ENCODE measurements at places on chromosomes 1 and 21.
A peak's percentile ranks its signal among the peaks of the same experiment; 100 is the strongest.

DNA sequence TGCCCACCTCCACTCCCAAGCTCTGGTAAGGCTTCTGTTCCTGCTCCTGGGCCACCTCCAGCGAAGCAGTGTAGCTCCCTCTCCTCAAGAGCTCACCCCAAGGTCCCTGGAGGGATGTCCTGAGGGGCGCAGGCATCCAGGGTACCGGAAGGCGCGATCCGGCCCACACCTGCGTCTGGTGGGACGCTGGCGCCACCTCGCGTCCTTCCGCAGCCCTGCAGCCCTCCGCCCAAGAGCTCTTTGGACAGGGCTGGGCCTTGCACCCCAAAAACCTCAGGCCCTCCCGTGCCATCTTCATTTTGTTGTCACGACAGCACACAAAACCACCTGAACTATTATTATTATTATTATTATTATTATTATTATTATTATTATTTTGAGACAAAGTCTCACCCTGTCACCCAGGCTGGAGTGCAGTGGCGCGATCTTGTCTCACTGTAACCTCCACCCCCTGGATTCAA, 49.2 kb upstream of the PAX7 start:
- peak; percentile 51 for DNase-seq

DNA sequence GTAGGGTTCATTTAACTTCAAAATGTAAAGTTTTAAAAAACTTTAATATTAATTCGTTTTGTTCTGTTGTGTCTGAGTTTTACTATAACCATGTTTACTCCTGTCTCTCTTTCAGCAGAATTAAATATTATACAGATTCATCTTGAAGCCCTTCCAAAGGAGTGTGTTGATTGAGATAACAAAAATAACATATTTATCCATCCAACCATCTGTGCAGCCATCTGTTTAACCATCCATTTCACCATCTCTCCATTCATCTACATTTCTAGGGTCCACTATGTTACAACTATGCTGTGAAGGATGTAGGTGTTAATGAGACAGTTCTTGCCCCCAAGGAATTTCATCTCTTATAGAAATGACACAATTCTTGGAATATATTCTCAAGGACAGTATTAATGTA, 36.0 kb upstream of the GNG12 start:
- no peak for DNase-seq

GRCh38 chr1:248710305-248710900, 7.8 kb upstream of the OR14I1 start:
- DNase-seq = no peak

GRCh38 chr1:3074297-3074741, 5.3 kb downstream of the PRDM16 start:
- no peak for DNase-seq

DNA sequence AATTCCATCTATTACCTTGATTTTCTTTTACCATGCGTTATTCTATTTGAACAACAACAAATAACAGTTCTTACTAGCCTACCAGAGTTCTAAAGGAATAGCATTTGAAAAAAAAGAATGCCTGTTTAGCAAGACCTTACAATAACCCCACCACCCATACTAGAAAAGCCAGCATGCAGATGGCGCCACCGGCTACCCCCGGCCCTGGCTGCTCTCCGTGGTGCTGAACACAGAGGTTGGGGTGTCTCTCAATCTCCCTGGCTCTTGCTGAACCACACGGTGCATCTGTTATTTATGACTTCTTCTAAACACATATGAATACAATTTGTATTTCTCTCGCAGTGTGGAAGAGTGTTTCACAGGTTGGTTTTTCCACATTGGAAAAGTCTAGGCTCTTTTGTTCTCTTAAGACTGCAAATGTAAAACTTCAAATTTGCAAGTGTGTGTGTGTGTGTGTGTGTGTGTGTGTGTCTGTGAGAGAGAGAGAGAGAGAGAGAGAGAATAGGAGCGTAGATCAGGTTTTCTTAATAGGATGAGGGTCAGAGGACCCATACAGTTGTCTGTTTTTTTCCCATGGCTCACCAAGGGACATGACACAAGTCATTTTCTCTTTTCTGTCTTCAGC, 13.6 kb downstream of the GRIK3 start:
- DNase-seq = peak; percentile 46

GRCh38 chr1:239899747-239900146, 191.9 kb upstream of the FMN2 start:
- no peak for DNase-seq

DNA sequence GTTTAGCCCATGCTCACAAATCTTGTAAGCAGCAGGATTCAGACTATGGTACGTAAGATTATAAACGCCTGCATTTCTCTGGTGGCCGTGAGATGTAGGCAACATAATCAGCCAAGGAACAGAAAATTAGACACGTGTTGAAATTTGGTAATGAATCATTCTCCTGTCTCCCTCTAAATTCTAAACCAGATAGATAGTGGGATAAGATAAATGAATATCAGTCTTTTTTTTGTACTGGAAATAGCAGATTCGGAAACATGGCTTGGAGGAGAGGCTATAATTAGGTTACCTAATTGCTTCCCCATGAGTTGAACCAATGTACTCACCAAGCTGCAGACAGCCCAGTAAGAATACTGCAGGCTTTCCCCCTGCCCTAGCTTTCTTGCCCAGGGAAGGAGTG, 172.3 kb downstream of the TGFB2 start:
- no peak for DNase-seq

DNA sequence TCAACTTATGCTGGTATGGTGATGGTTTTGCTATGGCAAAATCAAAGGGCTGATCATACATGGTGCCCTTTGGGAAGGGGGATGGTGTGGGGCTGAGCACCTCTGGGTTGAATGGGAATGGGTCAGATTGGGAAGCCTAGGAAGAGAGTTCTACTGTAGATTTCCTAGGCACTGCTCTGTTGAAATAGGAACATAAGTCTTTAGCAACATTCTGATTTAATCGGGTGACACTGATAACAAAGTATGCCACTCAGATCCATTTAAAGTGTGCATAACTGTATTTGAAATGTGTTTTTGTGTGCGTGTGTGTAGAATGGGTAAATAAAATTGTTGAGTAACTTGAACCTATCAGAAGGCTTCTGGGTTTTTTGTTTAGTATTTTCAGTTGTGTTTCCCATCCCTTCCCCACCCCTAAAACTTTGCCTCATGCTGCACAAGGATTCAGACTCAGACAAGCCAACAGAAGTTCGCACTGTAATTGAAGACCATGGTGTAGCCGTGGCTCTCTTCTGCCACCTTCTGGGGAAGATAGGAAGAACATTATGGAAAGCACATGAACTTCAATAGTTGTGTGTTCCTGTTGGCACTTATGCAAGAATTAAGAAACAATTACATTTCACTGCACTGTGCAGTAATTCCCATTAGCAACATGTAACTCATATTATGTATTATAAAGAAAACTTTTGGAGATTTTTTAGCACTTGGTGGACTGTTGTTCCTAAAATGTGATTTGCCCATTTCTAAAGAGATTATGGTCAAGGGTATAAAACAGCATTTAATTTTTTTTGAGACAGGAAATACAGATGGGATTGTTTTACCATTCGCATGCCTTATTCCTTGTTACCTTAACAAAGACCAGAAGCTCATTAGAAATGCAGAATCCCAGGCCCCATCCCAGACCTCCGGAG, 10.9 kb upstream of the C4BPB start:
- DNase-seq = peak; percentile 76

- DNase-seq = no peak
Observed at GRCh38 chr1:11746795-11747487, 11.0 kb downstream of the AGTRAP start.

DNA sequence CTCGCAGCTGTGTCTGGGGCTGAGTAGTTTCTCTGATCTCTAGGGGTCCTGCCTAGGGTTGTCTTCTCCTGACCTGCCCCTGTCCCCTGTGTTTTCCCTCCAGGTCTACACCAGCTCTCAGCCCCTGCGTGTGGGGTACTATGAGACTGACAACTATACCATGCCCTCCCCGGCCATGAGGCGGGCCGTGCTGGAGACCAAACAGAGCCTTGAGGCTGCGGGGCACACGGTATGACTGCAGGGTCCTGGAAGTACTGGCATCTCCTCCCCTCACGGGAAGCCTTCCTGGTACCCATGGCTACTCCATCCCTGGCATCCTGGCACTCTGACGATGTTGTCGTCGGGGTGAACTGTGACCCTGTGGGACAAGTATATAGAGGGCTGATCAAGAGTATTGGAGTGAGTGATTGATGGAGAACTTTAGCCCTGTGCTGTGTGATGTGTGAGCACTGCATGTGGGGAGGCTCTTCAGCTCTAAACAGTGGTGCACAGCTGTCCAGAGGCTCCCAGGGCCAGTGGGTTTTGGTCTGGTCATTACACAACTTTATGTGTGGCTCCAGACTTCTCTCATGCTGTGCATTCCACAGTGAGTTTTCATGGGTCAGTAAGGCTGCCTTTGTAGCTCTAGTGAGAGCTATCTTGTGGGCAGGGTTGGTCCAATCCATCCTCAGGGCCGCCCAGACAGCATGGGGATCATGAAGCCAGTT, 14.4 kb downstream of the FAAH start:
- no peak for DNase-seq

DNA sequence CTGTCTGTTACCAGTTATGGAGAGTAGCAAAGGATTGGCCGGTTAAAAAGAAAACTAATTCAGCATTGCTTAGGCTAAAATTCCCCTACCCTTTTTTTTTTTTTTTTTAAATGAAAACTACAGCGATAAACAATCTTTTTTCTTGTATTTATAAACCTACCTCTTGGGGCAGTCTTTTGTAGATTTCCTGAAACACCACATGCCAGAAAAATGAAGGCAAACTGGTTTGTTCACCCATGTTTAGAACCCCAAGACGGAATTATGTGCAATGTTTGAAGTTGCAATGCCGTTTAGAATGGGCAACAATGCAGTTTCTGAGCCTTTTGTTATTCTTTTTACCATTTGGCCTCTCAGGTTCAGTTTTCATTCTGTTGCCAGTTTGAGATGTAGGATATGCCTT, 59.1 kb downstream of the PRDM2 start:
- no peak for DNase-seq

- DNase-seq = no peak
Observed at GRCh38 chr1:4489486-4489885, 164.9 kb upstream of the AJAP1 start.

DNA sequence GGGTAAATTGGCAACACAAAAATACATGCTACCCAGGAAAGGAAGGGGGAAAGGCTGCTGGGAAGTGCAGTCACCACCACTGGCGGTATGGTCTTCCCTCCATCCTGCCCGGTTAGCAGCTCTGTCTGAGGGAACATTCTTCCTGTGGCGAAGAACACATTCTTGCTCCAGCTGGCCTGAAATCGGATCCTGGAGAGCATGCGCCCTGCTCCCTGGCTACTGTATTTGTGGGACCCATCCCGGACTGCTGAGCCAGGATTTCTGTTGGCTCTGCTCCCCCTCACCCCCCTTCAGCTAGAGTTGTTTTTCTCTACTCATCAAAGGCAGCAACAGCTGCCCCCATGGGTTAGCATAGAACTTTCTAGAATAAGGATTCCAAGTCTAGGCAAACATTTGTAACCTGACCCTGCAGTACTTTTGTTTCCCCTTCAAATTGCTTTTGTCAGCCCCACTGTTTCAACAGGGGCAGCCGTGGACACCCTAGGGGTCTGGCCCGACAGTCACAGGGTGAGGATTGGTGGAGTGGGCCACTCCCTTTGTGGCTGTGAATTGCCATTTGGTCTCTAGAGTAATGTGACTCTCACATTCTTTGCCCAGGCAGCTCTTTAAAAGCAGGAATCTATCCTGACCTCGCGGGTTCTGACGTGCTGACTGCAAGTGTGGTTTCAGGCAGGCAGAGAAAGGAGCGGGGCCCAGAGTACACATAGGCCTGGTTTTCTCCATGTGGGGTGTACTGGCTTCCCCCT, 157.7 kb downstream of the TOMM20 start:
- peak; percentile 56 for DNase-seq

GRCh38 chr1:190663962-190664361, 186.3 kb upstream of the BRINP3 start:
- no peak for DNase-seq

- DNase-seq = no peak
Observed at GRCh38 chr1:116311756-116312680, 61.0 kb upstream of the ATP1A1 start.

- no peak for DNase-seq
Observed at GRCh38 chr1:95282518-95282895, 48.5 kb downstream of the RWDD3 start.

GRCh38 chr1:14929547-14930246, 223.8 kb upstream of the TMEM51 start:
- no peak for DNase-seq

GRCh38 chr1:78645723-78646122, 3.9 kb upstream of the IFI44 start:
- DNase-seq = peak; percentile 46

GRCh38 chr1:9093581-9093980, 24.1 kb upstream of the SLC2A5 start:
- DNase-seq = no peak

DNA sequence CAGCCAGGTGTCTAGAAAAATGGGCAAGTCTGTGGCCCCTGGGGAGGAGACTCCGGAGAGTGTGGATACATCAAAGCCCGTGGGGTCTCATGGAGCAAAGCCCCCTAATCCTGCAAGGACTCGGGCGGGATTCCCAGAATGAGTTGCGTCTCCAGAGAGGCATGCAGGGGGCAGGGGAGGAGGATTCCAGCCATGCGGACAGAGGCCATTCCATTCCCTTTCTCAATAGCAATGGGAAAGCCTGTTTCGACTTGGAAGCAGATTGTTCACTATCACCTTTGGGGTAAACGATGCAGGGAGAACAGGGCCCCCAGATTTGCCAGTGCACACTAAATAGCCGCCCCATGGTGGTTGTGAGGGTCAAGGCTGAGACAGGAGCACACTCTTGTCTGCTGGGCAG, 15.4 kb upstream of the PRDM15 start:
- no peak for DNase-seq

DNA sequence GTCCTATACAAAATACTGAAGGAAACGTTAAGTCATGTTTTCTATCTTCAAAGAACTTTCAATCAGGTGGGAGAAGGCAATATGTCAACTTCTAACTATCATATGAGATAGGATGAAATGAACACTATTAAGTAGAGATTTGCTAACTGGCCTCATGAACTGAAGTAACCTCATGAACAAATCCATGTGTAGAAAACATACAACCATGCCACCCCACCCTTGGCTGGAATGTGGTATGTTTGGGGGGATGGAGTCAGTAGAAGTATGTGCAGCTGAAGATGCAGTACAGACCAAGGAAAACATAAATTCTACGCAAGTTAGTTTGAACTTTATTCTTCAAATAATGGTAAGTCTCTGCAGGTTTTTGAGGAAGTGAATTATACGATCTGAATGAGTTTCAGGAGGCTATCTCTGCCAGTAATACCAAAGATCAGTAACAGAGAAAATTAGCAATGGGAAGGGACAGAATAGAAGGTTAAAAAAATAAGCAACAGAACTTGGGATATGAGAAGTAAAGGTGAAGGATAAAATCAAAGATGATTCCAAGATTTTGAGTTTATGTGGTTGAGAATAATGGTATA, 4.5 kb downstream of the TRMT1L start:
- DNase-seq = no peak

DNA sequence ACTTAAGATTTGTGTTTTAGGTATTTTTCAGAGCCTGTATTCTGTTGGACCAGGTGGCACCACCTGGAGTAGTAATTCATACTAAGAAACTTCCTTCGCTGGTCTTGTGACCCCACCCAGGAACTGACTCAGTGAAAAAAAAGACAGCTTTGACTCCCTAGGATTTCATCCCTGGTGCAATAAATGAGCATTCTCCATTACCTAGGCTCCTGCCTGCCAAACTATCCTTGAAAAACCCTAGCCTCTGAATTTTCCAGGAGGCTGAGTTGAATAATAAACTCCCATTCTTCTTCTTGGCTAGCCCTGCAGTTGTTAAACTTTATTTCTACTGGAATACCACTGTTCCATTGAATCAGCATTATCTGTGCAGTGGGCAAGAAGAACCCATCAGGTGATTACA, 10.6 kb upstream of the RGS18 start:
- no peak for DNase-seq
